ENCODE measurements at places on chromosomes 3 and 15. TPM values are rescaled to one million over a fixed set of nuclear protein-coding genes. Genes with fewer than 3 reads are reported as not detected.

DNA sequence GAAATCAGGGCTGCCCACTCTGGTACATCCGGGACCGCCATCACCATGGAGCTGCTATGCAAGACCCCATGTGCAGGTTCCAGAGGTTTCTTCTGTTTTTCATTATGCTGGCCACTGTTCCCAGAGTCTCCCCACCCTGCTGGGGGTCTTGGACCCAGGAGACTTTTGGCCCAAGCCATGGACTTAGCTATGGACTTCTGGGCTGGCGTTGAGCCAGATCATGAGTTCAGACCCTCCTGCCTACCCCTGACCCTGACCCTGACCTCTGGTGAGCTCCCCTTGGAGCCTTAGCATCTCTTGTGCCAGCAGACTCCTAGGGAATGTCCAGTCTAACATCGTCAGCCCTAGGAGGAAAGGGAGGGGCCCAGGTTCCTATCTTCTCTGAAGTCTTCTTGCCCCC is 25.3 kb downstream of the SLC28A1 start:
- no peak for DNase-seq

Gene CD276
- 31.5 TPM for total RNA-seq

GRCh38 chr15:51768018-51768417 is 16.6 kb downstream of the TMOD2 start:
- no peak for DNase-seq

DNA sequence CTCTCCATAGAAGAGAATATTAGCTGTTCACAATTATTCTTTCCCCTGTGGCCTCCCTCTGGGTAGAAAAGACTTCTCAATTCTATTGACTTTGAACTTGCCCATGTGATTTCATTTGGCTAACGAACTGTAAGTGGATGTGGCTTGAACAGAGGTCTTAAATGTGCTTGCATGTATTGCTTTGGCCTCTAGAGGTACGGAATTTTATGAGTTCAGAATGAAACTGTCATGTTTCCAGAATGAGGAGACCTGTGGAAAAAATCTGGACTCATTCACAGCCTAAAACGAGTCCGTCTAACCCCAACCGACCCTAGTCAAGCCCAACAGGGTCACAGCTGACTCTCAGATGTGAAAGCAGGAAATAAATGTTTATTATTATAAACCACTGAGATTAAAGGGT is 596.7 kb upstream of the UBE2E2 start:
- DNase-seq = no peak

DNA sequence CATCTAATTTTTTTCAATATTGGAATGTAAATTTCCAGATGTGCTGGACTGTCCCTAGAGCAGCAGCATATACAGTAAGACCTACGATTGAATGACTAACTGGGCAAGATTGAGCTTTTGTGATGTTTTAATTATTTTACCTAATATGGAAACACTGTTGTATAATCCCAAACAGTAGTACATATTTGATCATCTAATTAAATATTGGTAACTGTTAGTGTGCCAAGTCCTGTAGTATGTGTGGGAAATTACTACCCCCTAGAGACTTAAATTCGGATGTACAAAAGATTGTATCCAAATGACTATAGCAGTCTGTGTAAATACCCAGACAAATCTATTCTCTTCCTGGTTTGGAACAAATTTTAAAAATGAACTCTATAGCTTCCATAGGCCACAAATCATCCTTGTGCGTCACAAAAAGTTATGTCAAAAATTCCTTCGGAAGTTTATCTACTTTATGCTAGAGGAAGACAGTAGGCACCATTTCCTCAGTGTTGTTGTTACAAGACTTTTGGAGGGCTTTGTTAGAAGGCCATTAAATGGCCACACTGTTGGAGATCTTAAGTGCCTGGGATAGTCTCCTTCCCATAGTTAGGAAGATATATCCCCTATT is 41.6 kb downstream of the NKIRAS1 start:
- DNase-seq = no peak

GRCh38 chr3:127288921-127289705 is 1.3 kb upstream of the PRR20G start:
- DNase-seq = no peak

Gene CCDC54
- total RNA-seq = not detected

All from kidney (tissue), 22 donors.